CD4-positive, alpha-beta T cell treated with Interleukin-12 subunit alpha and Interleukin-12 subunit beta, for 1 hour (primary cell): ENCODE measurements at places on chromosomes 5 and 9.

- DNase-seq, result no peak
Measured at GRCh38 chr5:68994645-68995044, 99.2 kb upstream of the SLC30A5 start.

DNA sequence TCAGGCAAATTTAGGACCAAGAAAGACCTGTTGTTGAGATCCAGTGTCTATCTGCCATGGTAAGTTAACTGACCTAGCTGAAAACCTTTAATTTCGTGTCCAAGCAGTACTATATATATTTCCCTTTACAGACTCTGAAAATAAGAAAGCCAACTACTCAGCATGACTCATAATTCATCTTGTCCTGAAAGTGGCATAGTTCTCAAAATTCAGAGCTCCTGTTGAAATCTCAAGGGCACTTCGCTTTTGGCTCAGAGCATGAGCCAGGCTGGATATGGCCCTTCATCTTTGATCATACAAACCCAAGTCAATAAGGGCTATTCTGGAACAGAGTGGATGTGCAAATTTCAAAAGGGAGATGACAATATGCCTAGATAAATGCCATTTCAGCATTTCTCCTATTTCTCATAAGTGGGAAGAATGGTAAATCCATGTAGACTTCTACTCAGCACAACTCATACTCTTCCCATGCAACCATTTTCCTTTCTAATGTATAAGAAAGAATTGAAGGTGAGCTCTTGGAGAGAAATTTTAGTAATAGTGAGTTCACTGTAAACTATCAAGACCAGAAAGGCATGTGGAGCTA lies 567.9 kb upstream of the DAB2 start:
- no peak for DNase-seq

DNA sequence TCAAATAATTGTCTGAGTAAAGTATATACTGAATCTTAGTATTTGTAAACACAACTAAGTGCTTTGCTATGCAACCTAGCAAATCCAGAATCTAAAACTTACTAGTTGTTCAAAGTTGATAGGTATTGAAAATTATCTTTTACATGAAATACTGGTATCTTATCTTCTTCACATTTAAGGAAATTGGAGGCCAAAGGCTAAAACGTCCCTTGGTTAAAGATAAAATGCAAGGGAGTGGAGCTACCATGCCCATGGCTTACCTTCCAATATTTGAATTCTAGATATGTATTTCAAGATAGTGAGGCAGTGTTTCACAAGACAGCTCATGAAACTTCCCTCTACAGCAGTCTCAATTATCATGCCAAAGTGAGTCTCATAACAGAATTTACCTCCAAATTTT lies 373.5 kb downstream of the KIAA0825 start:
- DNase-seq, result no peak

GRCh38 chr9:130110166-130110565 lies 56.5 kb downstream of the GPR107 start:
- DNase-seq, result no peak

GRCh38 chr5:164220522-164220921 lies 715.1 kb downstream of the MAT2B start:
- no peak for DNase-seq

DNA sequence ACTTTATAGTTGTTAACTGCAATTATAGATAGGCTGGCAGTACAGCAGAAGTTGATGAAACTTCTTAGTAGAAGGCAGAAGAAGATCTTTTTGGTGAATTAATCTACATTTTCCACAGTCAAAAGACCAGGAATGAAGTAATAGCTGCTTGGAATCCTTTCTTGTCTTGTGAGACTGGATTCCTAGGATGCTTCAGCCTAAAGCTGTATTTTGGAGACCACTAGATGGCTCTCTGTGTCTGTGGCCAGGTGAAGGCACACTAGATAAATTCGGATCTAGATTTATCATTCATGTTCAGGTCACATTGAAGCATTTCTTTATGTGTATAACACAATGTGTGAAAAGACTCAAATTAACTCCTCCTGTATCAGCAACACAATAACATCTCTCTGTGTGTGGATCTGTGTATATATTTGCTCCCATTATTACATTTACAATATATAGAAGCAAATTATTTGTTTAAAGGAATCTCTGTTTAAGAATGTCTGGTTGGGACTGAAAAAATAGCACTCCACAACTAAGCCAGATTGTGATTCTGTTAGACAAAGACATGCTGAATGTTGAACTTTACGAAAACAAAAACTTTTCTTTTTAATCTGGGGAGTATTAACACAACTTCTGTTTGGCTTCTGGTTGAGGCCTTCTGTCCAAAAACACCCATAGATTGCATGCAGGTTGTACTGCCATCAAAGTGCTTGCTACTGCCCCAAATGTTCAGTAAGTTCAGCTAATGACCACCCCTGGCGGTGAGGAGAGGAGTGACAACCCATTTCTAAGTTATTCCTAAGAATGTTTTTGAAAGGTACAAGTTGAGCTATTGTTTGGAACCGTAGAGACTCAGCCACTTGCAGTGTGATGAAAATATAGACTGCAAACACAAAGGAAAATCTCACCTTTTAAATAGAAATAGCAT lies 10.6 kb downstream of the GRIN3A start:
- DNase-seq, result peak; percentile 4

DNA sequence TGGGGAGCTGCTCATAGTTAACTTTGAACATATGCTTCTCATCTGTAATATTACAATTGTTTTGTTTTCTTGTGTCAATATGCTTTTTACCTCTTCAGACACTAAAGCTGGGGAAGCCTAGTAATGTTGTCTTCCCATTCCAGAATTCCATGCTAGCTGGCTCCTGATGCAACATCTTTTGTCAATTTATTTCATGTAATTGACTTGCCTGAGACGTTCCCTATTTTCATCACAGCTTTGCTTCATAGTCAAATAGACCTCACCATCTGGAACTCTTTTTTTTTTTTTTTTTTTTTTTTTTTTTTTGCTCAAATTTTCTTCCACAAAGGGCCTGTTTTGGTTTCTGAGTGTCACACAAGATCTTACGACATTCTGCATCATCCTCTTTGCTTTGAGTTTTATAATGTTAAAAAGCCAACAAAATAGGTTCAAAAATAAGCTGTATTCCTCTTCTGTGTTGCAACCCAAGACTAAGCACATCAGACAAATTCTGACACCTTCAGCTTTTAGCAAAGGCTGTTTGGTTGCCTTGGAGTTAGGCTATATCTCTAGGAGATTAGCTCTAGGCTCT lies 235.2 kb downstream of the NR3C1 start:
- no peak for DNase-seq

DNA sequence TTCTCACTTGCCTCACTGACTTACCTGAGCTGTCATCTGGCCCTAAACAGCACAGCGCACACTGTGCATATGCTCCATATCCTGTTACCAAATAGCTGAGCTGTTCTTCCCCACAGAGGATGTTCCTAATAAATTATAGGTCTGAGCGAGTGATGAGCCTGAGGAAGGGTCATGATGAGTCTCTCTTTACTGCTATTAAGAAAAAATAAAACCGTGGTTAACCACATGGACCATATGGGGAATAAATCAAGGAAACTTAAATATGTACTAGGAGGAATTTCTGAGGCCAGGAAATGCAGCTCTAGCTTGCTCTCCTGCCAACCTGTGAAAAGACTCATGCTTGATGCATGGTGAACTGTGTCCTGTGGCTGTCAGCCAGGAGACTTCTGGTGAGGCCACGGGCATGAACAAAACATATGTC lies 424.8 kb upstream of the DMAC1 start:
- DNase-seq, result no peak

DNA sequence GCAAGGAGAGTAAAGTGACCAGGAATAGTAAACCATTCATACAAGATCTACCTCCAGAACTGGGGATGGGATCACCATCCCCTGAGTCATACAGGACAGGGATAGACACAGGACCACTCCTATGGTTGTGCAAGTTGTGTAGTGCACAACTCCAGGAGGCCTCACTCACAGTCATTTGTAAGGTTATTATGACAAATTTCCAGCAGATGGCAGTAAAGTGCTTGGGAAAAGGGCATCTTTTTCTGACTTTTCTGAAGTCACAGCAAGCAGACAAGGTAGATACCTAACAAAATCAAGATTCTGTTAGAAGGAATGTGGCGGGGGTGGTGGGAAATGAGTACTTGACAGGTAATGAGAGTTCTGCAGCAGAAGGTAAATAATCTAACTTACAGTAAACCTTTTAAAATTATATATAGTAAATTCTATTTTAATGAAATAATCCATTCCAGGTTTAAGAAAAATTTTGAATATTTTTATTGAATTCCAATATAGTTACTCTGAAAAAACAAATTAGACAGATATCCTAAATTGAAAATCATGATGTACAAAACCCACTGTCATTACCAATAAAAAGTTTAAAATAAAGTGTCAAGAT lies 16.7 kb upstream of the KIF27 start:
- DNase-seq, result peak; percentile 80

GRCh38 chr5:109907189-109907588 lies 217.5 kb downstream of the MAN2A1 start:
- DNase-seq, result no peak

DNA sequence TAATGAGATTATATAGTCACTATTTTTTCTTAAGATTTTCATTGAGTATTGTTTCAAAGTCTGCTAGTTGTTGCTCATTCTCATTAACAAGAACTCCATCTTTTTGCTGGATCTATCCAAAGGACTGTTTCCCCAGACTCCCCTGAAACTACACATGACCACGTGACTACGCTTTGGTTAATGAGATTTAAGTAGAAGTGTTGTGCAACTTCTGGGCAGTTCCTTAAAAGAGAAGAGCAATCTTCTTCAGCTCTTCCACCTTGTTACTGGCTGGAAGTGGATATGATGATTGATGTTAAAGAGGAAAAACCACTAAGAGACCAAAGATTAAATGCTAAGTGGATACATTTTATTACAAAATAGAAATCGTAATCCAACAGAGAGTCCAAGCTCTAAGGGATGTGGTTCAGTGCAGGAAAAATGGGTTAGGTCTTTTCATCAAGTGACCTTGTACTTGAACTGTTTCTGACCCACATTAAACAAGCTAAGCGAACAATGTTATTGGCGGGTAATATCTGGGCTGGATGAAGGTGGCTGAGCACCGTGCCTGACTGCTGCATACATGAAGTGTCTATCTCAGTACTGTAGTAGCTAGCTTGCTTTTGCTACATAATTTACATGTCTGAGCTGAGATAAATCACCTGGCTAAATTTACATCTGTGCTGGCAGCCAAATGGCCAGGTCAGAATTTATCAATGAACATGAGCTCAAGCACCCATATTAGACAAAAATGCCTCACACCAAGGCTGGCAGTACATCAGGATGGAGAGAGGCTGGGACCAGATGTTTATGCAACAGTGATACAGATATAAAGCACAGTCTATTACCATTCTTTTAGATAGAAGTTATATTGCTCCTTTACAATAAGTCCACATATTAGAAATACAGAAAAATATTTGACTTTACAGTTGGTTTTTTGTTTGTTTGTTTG lies 7.5 kb upstream of the CTNNAL1 start:
- DNase-seq, result no peak

- DNase-seq, result no peak
Measured at GRCh38 chr5:11854936-11855335, 49.3 kb downstream of the CTNND2 start.

GRCh38 chr5:170896779-170897178 lies 35.0 kb downstream of the RANBP17 start:
- no peak for DNase-seq

DNA sequence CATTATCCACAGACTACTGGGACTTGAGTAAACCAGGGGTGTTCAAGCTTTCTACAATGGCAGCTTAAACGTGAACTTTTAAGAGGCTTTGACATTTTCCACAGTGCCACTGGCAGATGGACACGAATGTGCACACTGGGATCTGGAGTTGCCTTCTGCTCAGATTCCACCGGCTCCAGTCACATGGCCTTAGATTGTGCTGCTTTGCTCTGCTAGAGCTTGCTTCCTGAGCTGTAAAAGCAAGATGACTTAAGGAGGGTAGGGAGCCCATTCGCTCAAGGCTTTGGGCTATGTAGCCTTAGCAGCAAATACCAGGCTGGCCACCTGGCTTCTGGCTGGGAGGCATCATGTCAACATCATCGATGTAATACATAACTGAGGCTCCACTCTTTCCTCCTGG lies 436.9 kb downstream of the MED10 start:
- no peak for DNase-seq

- no peak for DNase-seq
Measured at GRCh38 chr5:163566678-163567077, 61.3 kb downstream of the MAT2B start.

DNA sequence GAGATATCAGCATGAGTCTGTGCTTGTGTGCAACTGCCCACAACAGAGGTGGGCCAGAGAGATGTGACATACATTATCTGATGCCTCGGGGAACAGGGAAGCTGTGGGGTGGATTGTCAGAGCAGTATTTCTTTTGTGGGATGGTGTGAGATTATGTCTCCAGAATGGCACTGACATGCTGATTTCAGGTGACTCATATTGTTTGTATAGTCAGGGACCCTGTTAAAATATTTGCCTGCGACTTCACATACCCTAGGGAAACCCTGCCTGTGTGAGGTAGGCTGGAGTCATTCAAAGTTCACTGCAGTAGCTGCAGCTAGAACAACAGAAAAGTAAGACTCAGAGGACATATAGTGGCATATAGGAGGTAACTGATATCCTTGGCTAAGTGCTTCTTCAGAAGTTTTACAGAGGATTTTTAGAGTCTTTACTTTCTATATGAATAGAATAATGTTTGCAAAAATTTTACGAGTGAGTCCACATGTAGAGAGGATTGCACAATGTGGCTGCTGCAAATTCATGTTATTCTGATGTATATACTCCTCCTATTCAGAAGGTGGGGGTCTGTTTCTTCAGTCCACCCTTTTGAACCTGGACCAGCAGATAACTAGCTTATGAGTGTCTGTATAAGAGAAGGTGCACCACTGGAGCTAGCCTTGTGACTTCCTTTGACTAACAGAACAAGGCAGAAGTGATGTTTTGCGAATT lies 89.3 kb downstream of the MACIR start:
- no peak for DNase-seq

GRCh38 chr5:10734832-10735523 lies 26.1 kb downstream of the DAP start:
- no peak for DNase-seq

DNA sequence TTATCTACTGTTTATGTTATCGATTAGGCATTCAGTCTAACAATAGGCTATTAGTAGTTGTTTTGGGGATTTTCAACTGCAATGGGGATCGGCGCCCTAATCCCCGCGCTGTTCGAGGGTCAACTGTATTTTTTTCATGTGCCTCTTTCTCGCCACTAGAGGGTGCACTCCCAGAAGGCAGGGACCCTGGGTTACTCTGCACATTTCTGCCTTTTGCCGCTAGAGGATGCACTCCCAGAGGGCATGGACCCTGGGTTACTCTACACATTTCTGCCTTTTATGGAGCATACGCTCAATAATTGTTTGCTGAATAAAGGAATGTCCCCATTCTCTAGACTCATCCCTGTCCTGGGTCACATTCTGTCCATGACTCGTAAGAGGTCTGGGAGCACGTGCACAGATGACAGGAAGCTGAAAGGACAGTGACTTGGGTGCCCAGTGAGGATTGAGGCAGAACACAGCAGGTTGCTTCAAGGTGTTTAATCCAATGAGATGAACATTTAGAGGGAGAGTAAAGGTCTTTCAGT lies 27.9 kb upstream of the RECK start:
- peak; percentile 69 for DNase-seq
